ENCODE measurements at places on chromosomes 5 and 9.

DNA sequence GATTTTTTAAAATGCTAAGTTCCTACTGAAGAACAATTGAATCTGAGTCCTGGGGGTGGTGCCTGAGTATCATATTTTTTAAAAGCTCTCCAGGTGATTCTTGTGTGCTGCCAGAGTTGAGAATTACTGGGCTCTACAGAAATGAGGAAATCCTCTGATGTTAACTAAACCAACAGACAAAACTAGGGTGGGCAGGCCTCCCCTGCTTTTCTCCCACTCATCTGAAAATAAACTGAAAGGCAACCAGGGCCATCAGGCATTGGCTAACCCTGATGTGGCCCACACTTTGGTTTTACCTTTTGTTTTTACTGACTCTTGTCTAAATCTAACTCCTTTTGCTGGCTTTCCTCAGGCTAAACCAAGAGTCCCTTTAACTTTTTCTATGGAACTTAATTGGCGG, 13.3 kb upstream of the CTNNA1 start:
- DNase-seq, result no peak

DNA sequence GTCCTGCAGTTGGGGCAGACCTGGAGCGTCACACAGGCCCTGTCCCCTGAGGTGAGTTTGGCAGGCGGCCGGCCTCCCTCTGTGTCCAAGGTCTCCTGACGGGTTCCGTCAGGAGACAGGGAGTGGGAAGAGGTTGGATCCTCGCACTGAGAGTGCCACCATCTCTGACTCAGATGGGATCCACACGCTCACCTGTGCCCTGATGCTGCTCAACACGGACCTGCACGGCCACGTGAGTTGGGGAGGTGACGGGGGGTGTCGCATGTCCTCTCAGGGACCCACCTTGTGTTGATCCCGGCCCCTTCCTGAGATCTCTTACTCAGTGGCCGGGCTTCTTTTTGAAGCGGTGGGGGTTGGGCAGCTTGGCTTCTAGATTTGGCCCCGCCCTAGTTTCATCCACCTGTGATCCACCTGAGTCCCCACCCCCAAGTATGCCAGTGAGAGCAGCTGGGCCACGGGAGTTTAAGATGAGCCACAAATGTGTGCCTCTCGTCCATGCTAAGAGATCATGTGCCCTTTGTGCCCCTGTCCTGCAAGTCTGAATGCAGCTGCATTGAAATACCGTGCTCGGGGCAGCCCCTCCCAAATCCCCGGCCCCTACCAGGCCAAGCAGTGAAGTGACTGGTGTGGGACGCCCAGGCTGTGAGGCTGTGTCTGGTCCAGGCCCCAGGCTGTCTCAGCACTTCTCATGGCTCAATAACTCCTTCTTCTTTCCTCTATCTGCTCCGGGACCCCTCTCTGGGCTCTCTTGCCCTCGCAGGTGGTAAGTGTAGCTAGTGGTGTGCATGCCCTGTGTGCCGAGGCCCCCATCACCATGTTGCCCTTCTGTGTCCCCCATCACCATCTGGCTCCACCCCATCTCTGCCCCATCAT, 27.2 kb downstream of the PSD2 start:
- DNase-seq, result no peak

DNA sequence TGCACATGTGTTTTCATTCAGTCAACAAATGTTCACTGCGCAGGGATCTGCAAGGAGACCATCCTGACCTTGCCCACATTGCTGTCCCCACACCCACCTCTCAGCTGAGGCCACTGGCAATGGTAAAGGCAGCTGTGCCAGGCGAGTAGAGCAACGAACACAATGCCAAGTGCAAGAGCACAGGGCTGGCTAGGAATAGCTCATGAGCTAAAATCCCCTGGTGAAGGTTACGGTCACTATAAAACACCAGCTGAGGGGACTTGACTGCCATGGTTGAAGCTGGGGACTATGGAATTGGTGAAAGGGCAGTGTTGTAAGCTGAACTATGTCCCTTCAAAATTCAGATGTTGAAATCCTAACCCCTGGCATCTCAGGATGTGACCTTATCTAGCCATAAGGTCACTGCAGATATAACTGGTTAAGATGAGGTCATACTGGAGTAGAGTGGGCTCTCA, 96.1 kb downstream of the OTULIN start:
- DNase-seq, result no peak

- peak; percentile 66 for DNase-seq
Measured at GRCh38 chr5:122870219-122870856, 24.9 kb downstream of the SNX24 start.

DNA sequence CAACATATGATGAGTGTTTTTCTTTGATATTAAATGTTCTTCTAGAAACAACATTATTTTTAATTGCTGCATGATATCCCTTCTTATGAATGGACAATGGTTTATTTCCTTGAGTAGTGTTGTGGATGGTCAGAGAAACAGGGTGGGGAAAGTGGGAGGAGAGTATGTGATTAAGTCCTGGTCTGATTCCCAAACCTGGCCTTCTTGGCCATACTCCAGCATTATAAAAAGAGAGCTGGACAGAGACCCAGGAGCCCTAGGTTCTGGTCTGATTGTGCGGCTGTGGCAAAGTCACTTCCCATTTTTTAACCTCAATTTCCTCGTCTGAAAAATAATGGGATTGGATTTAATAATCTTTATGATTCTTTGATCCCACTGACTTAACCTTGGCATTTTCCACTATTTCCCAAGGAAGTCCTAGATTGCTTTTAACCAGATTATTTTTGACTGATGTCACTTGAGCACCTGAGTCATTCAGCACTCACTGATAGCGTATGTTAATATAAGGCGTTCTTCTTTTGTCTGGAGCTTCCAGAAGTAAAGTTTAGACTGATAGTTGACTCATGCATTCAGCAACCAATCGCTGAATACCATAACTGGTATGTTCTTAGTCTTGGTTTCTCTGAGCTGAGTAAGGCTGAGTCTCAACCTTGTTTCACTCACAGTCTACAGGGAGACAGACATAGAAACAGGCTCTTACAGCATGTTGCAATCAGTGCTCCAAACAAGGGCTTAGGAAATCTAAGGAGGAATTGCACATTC, 26.2 kb downstream of the OSMR start:
- DNase-seq, result peak; percentile 99

- peak; percentile 57 for DNase-seq
Measured at GRCh38 chr5:143576711-143577484, 173.4 kb upstream of the NR3C1 start.

DNA sequence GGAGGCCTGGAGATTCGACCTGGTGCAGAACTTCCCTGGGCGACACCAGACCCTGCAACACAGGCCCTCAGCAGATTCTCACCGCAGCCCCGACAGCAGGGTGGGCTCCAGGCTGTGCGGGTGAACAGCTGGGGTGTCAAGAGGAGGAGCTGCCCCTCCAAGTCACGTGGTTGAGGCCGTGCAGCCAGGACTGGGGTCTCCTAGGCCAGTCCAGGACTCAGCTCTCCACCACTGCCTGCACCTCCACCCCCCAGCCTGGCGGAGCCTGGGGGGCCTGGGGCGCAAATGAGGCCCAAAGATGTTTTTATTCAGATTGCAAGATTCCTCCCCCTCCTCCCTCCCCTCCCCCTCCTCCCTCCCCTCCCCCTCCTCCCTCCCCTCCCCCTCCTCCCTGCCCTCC, 9.2 kb upstream of the AGPAT2 start:
- no peak for DNase-seq

DNA sequence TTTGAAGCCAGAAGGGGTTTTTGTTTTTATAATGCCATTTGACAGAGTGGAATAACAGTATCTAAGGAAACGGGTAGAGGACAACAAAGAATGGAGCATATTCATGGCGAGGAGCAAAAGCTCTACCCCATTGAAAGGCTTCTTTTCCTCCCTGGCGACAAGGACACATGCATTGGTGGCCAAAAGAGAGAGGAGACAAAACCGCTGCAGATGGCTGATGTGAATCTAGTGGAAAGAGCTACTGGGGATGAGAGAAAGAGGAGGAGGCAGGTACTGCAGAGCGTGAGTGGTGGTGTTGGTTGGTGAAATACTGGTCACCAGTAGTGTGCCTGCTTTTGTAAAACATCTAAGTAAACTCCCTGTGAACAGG, 491 bp downstream of the APC start:
- peak; percentile 19 for DNase-seq

- DNase-seq, result no peak
Measured at GRCh38 chr5:52204310-52204709, 583.4 kb upstream of the ITGA1 start.

- no peak for DNase-seq
Measured at GRCh38 chr9:35766997-35767396, 12.9 kb upstream of the MSMP start.

GRCh38 chr5:21613971-21614488, 1239.1 kb downstream of the CDH12 start:
- DNase-seq, result no peak

DNA sequence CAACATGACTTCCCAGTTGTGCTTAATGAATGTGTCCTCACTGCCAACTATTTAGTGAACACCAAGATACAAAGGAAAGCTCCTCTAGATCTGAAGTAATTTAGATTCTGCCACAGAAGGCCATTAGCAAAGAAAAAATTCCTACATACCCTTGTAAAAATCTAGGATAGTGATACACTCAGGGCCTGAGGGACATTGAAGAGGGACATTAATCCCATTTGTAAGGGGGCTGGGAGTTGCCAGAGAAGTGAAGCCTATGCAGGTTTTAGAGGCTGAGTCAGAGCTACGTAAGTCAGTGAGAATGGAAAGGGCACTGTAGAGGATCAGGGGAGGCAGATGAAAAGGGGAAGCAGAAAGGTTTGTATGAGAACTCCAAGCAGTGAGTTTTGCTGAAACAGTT, 286.9 kb upstream of the TARS1 start:
- DNase-seq, result peak; percentile 48

- peak; percentile 91 for DNase-seq
Measured at GRCh38 chr5:38783011-38783561, 62.7 kb upstream of the OSMR start.

- peak; percentile 77 for DNase-seq
Measured at GRCh38 chr5:78747705-78748359, 99.3 kb upstream of the LHFPL2 start.

All from HFFc6 (cell line).